ENCODE measurements at places on chromosomes 5 and 9.

- DNase-seq: no peak
These were observed 124.8 kb downstream of the CRB2 start for GRCh38 chr9:123480791-123481190.

GRCh38 chr5:106205916-106206571 is 1464.7 kb downstream of the EFNA5 start:
- DNase-seq: no peak

DNA sequence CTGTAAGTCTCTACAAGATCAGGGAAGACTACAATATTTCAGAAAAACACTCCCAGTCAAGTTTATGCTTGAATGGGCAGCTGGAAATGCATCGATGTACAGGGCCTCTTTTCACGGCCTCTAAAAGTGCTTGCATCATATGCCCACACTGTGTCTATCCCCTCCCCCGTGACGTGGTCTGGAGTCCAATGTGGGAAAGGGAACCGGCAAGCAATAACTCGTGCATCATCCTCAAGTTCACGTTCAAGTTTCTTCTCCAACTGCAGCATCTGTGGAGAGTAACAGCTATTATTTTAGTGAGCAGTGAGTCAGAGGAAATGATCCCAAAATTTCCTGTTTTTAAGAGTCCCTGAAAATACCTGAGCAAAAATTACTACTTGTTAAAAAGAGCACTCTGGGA is 22.3 kb downstream of the ATPSCKMT start:
- peak; percentile 57 for DNase-seq

- no peak for DNase-seq
These were observed 103.4 kb upstream of the DMRTA1 start for GRCh38 chr9:22343218-22343611.

GRCh38 chr5:163910226-163910625 is 404.8 kb downstream of the MAT2B start:
- no peak for DNase-seq

DNA sequence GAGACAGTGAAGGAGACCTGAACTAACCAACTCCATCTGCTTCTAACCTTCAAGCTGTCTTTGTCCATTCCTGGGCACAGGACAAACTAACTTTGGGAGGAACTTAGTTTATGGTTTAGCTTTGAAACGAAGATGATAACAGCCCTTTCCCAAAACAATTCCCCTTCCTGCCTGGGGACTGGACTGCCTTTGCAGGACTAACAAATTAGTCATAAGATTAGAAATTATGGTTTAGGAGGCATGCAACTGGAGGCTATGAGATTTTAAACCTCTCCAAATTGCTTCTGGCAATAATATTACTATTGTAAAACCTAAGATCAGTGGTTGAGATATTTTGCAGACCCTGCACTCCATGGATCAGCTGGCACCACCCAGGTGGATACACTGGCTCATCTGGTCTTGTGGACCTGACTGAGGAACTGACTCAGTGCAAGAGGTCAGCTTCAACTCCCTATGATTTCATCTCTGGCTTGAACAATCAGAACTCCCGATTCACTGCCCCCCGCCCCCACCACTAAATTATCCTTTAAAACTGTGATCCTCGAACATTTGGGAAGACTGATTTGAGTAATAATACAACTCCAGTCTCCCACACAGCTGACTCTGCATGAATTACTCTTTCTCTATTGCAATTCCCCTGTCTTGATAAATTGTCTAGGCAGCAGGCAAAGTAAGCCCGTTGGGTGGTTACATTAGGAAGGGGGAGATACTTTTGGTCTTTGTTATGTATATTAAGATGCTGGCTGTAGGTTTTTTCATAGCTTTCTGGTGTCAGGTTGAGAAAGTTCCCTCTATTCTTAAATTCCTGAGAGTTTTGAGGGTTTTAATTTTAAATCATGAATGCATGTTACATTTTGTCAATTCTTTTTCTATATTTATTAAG is 213.3 kb downstream of the TSSK1B start:
- DNase-seq: peak; percentile 22

- no peak for DNase-seq
These were observed 37.3 kb upstream of the TJP2 start for GRCh38 chr9:69136779-69137178.

DNA sequence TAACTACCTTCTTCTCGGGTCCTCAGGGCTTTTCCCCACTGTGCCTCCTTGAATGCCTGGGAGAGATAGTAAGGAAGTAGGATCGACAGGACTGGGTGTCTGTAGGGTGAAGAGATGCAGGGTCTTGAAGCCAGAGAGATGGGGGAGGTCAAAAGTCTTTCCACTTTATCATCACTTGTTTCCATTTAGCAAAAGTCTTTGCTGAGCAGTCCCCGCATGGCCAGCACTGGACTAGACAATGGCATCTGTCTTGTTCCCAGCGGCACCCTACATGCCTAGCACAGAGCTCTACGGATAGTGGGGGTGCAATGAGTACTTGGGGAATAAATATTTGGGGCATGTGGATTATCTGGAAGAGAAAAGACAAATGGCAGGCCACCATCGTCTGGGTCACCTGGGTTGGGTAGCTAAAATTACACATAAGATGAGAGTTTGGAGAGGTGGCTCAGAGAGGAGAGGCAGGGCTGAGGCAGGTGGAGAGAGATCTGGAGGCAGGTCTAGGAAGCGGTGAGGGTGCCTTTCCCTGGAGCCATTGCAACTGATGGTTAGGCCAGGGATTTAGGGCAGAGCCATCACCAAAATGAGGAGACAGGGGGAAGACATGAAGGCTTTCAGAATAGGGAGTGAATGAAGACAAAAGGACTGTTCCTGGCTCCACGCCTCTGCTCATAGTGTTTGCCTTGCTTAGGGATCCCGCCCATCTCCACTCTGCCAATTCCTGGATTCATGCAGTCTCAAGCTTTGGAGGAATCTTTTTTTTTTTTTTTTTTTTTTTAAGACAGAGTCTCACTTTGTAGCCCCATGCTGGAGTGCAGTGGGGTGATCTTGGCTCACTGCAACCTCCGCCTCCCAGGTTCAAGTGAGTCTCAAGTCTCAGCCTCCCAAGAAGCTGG is 250.8 kb upstream of the KLF4 start:
- DNase-seq: no peak

- no peak for DNase-seq
These were observed 62.4 kb downstream of the RAI14 start for GRCh38 chr5:34718516-34718915.

GRCh38 chr5:145718956-145719355 is 116.2 kb downstream of the PRELID2 start:
- peak; percentile 25 for DNase-seq

DNA sequence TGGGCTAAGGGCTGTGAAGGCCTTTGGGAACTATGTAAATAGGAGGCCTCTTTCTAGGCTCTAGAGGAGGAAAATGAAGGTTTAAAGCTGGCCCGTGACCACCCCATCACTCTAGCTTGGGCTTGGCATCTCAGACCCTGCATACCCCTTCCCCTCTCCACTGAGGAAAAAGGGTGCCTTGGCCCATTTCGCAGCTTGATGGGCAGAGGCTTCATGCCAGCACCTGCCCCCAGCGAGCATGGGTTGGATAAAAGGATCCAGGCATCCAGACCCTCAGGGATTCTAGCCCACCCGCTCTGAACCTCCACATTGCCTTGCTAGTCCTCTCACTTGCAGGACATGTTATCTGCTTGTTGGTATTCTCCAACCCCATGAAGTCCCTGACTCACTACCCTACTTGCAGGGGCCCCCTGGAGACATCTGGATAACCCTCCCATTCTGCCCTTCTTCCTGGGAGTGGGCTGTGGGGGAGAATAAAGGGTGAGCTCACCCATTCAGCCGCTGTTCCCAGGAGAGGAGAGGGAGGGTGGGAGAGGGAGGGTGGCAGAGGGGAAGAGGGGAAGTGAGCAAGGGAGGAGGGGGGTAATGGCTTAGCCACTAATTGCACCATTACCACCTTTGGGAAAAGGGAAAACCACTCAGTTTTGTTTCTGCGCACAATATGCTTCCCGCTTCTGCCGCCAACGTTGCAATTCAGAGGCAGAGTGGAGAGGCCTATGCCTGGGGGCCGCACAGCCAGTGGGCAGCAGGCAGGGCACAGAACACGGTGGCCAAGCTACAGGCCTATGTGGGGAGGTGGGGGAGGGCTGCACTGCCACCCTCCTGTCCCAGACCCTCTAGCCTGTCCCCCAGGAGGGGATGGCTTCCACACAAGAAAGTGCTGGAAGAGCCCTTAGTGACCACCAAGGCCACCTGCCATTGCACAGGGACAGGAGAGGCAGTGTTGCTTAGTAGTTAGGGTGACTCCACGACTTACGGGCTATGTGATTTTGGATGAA is 2.1 kb upstream of the CAMK2A start:
- DNase-seq: peak; percentile 47

GRCh38 chr9:99595796-99596195 is 225.9 kb upstream of the NR4A3 start:
- no peak for DNase-seq

DNA sequence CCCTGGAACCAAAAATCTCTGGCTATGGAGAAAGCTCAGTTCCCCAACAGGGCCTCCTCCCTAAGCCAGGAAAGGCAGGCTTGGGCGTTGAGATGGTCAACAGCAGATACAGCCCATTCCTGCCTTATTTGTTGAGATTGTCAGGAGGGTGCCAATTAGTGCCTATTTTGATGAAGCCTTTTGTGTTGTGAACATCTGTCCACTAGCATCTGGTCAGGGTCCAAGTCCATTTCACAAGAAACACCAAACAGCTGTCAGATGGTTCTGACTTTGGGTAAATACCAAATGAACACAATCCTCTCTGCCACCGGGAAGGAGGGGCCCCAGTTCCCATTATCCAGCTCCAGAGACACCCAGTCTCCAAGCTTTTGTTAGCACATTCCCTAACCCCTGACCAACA is 19.9 kb downstream of the SEMA6A start:
- DNase-seq: no peak

- no peak for DNase-seq
These were observed 85.3 kb downstream of the TTC39B start for GRCh38 chr9:15221746-15222145.

GRCh38 chr9:73349476-73349875 is 197.8 kb downstream of the ANXA1 start:
- no peak for DNase-seq
